ENCODE measurements at places on chromosomes 13 and 19.

DNA sequence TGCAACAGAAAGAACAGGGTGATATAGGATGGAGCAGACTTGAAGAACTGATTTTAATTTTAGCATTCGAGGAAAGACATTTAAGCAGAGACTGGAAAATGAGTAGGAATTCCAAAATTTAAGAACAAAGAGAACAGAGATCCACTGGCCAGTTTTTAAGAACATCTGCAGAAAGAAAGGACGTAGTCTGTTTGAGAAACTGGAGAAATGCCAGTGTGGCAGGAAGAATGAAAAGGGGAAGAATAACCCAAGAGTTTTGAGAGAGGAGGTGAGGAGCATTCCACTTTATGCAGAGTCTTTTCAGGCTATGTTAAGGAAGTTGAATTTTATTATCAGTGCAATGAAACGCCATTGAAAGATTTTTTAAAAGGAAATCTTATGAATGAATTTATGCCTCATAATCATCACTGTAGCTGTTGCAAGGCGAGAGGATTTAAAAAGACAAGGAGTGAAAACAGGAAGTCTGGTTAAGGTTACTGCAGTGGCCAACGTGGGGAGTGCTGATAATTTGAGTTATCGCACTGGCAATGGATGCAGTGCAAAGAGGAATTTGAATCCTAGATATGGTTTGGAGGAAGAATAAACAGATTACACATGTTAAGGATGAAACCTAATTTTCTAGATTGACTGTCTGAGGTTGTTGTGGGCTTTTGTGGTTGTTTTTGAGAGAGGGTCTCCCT, 253.8 kb downstream of the DACH1 start:
- no peak for DNase-seq

- DNase-seq: no peak
These were observed 13.1 kb downstream of the ERICH6B start for GRCh38 chr13:45602183-45603170.

DNA sequence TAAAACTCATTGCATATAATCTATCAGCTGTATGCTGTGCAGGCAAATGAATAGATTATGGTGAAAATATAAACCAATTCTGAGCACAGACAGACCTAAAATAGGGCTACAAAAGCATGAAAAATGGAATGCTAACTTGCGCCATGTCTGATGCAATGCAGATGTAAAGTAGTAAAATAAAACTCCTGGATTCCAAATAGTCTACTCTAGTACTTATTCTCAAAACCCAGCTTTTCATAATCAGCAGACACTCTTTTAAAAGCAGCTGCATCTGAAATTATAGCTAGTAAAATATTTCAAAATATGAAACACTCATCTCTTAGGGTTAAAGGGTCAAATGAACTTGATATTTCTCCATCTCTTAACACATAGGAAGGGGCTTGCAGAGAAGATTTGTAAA, 4.7 kb upstream of the POMP start:
- no peak for DNase-seq

DNA sequence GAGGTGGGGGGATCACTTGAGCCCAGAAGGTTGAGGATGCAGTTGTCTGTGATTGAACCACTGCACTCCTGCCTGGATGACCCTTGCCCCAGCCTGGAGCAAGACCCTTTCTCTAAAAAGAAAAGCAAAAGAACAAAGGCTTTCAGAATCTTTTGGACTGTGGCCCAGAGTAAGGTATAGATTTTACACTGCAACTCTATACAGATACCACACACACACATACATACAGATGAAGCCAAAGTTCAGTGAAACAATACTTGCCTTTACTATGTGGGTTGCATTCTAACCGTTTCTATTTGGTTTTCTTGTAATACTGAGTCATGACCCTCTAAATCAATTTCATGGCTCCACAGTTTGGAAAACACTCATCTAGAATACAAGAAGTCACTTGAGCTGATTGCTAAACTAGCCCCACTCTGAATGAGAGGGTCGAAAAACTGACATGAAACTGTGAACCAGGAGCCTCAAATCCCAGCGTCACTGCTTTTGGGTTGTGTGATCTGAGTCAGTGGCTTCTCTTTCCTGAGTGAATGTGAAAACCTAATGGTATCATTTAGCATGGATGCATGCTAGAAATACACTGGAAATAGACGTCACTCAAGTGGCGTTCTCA, 756.1 kb downstream of the UQCRFS1 start:
- no peak for DNase-seq

DNA sequence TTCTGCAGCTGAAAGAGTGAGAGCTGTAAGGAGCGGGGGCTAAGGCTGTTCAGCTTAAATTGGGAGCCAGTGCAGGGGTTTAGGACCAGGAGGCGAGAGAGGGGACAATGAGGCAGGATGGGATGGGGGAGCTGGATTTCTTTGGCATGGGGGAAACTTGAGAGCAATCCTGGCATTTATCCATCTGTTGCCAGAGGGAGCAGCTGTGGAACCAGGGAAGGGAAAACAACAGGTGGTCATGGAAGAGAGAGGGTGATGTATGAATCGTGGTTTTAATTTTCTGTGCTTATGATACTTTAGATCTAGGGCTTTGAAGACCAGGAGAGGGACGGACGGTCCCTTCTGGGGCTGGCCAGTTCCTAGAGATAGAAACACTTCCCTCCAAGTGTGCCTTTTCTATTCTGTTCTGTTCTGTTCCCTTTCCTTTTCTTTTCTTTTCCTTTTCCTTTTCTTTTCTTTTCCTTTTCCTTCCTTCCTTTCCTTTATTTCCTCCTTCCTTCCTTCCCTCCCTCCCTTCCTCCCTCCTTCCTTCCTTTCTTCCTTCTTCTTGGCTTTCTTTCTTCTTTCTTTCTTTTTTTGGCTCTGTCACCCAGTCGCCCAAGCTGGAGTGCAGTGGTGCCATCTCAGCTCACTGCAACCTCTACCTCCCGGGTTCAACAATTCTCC, 16.0 kb upstream of the CCL25 start:
- DNase-seq: no peak

GRCh38 chr19:5073153-5073844, 104.4 kb downstream of the KDM4B start:
- DNase-seq: no peak

DNA sequence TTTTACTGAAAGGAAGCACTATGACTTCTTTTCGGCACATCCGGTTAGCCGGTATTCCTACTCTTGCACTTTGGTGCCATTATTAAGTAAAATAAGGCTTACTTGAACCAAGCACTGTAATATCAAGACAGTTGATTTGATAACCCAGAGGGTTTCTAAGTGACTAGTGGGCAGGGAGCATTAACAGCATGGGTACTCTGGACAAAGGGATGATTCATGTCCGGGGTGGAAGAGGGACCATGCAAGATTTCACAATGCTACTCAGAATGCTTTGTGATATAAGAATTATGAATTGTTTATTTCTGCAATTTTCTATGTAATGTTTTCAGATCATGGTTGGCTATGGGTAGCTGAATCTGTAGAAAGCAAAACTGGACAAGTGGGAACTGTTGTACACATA, 282.1 kb downstream of the TDRD3 start:
- DNase-seq: no peak
